ENCODE measurements at places on chromosomes 1 and 21.
A peak's percentile ranks its signal among the peaks of the same experiment; 100 is the strongest.

DNA sequence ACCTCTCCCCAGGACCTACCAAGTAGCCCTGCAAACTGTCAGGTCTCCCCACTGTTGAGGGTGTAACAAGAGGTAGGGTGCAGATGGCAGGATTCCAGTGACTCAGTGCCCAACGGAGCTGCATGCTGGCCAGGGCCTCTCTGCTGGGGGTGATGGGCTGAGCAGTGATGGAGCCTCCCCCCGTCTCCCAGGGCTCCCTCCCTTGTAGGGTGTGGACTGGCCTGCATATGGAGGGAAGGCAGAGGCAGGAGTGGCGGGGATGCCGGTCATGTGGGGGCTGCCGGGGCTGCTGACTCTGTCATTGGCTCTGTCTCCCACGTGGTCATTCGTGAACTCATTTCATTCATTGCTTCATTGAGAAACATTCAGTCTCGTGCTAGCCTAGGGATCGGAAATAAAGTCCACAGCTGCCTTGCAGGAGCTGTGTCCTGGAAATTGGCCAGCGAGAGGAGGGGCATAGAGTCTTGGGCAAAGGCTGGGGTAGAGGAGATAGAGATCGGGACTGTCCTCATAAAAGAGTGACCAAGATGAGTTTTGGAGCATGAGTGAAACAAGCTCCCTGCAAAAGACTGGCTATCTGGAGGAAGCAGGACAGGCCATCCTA lies 22.9 kb upstream of the DISP3 start:
- DNase-seq: no peak

DNA sequence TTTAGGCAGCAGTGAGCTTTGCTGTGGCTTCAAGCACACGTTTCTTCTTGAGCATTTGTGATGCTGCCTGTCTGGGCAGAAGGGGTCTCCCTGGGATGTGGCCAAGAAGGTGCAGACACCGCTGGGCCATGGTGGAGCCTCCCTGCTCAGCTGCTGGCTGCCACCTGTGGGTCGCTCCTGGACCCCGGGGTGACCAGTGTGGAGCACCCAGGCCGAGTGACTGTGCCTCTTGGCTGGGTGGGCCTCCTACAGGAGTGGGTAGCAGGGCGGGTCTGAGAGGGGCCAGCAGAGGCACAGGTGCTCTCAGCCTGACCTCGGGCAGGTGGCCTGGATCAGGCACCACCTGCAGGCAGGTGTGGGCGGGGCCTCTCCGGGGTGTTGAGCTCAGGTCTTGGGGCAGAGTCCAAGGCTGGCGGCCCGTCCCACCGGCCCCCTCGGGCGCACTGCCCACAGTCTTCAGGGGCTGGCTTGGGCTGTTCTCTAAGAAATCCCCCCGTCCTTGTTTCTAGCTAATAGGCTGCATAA lies 42.0 kb upstream of the COL6A1 start:
- no peak for DNase-seq

DNA sequence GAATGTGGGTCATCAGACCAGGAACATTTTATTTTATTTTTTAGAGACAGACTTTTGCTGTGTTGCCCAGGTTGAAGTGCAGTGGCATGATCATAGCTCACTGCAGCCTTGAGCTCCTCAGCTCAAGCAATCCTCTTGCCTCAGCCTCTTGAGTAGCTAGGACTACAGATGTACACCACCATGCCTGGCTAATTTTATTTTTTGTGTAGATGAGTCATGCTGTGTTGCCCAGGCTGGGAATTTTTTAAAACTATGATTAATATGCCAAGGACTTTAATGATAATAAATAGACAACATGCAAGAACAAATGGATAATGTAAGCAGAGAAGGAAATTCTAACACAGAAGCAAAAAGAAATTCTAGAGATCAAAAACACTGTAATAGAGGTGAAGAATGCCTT lies 142.4 kb downstream of the AK5 start:
- no peak for DNase-seq

DNA sequence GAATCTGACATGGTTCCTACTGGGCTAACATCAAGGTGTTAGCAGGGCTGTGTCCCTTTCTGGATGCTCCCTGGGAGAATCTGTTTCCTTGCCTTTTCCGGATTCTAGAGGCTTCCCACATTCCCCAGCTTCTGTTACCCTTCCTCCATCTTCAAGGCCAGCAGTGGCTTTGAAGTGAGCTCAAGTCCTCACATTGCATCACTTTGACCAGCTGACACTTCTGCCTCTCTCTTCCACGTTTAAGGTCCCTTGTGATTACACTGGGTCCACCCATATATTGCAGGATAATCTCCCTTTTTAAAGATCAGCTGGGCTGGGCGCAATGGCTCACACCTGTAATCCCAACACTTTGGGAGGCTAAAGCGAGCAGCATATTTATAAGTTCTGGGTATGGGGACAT lies 33.1 kb downstream of the CNST start:
- no peak for DNase-seq

GRCh38 chr1:45326627-45327623 lies at the start of gene HPDL:
TSS of gene HPDL (plus strand) at chr1:45326895. CDS start at chr1:45327149, 254 bp downstream.
- peak; percentile 80 for DNase-seq

DNA sequence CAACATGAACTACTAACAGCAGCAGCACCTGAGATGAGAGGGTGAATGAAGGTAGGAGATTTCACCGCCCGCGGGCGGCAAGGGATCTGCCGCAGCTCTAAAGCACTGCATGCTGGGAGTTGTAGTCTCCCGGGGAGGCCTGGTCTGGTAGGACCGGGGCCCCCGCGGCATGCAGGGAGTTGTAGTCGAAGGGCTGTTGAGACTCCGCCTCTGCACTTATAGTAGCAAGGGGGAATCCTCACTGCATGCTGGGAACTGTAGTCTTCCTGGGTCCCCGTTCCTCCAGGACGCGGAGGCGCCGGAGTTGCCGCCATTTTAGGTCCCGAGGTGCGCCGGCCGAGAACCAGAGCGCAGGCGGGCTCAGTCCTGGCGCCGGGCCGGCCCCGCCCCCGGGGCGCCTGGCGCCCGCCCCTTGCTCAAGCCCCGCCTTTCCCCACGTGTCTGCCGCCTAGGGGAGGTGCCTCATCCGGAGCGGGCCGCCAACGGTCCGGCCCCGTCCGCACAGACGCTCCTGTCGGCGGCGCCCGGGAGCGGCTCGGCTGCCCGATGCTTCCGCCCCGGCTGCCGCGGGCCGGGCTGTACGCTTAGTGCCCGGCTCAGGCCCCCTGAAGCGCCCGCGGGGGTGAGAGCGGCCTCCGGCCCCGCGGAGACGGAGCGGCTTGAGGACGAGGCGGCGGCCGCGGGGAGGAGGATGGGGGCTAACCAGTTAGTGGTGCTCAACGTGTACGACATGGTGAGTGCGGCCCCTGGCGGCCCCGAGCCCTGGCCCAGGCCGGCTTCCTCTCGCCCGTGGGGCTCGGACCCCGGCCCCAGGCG lies at the start of gene DESI2:
Gene DESI2, plus strand, starts transcription at position 504 of the 816 bp plus-strand sequence. Its CDS starts 188 bp downstream, at position 692.
- peak; percentile 96 for DNase-seq

All from stimulated activated effector memory CD8-positive, alpha-beta T cell treated with anti-CD3 and anti-CD28 coated beads, Interleukin-12 subunit alpha, Interleukin-12 subunit beta, amount 100 ng/mL, for 72 hours (primary cell).